Myocyte (in vitro differentiated cells): ENCODE measurements at places on chromosomes 6 and 20.

- DNase-seq: no peak
Measured at GRCh38 chr6:157579467-157580031, 198.6 kb downstream of the ZDHHC14 start.

- no peak for DNase-seq
Measured at GRCh38 chr6:150373260-150373701, 4.5 kb downstream of the IYD start.

GRCh38 chr6:33375143-33375671 is 16.4 kb upstream of the KIFC1 start:
- DNase-seq: peak; percentile 81

DNA sequence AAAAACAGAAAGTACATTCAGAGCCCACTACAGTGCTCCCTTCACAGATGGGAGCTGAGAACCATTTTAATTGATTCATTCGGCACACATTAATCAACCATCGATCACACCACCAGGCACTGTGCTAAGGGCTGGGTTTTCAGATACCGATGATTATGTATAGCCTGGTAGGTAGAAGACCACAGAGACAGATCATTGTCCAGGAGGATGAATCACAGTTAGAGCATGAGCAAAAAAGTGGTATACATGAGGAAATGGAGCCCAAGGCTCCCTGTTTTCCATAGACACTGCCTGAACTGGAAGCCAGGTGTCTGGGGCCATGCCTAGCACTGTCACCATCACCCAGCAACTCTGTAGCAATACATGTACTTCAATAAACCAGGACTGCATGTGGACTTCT is 9.0 kb upstream of the PRDM1 start:
- DNase-seq: no peak

- peak; percentile 53 for DNase-seq
Measured at GRCh38 chr6:143965503-143966171, 42.4 kb downstream of the PLAGL1 start.

- peak; percentile 60 for DNase-seq
Measured at GRCh38 chr6:15389765-15390723, 144.2 kb downstream of the JARID2 start.

- DNase-seq: no peak
Measured at GRCh38 chr6:163432300-163432699, 17.8 kb downstream of the QKI start.

DNA sequence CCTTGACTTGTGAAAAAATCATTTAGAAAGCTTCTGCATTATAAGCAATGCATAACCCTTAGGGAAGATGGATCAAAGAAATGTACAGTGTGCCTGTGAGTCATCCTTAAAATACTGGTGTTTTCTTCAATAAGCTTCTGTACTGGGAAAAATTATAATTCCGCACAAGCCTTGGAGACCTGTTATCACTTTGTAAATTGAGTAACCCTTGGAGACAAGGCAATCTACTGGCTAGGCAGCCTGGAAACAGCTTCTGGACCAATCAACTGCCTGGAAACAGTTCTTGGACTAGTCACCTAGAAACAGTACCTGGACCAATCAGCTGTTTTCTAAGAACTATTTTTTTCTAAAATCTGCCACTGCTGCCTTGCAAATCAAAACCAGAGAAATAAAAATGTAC is 25.8 kb upstream of the RNGTT start:
- peak; percentile 50 for DNase-seq

GRCh38 chr6:36075656-36076055 is 48.0 kb downstream of the MAPK14 start:
- DNase-seq: no peak

GRCh38 chr6:20202324-20202658 is 10.0 kb downstream of the MBOAT1 start:
- no peak for DNase-seq

- DNase-seq: no peak
Measured at GRCh38 chr20:4711511-4711910, 10.2 kb upstream of the PRND start.

DNA sequence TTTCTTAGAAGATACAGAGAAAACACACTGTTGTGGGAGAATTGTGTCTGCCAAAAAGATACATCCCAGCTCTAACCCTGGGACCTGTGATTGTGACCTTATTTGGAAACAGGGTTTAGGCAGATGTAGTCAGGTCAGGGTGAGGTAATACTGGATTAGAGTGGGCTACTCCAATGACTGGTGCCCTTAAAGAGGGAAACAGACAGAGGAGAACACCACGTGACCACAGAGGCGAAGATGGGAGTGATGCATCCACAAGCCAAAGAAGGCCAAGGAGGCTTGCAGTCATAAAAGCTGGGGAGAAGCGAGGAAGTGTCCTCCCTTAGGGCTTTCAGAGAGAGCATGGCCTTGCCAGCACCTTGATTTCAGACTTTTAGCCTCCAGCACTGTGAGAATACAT is 35.6 kb downstream of the SLC52A3 start:
- no peak for DNase-seq

GRCh38 chr6:42162812-42163211 is 10.4 kb upstream of the GUCA1A start:
- no peak for DNase-seq

DNA sequence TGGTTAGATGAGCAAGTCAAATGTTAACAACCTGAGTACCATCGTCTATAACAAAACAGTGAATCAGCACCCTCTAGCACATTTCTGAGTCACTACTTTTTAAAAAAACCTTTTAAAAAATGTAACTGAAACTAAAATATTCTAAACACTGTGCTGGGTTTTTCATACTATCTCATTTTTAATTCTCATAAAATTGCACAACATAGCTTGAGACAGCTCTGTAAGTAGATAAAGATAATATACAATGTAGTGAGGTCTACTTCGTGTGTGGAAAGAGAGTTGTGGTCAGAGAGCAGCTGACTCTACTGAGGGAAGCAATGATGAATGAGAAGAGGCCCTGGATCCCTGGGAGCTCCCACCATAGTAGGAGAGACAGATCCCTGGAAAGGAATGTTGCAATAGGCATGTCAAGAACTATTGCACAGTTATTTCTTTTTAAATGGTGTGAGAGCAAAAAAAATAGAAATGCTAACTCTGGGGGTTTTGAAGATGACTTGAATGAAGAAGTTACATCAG is 13.6 kb upstream of the CALHM6 start:
- peak; percentile 77 for DNase-seq

DNA sequence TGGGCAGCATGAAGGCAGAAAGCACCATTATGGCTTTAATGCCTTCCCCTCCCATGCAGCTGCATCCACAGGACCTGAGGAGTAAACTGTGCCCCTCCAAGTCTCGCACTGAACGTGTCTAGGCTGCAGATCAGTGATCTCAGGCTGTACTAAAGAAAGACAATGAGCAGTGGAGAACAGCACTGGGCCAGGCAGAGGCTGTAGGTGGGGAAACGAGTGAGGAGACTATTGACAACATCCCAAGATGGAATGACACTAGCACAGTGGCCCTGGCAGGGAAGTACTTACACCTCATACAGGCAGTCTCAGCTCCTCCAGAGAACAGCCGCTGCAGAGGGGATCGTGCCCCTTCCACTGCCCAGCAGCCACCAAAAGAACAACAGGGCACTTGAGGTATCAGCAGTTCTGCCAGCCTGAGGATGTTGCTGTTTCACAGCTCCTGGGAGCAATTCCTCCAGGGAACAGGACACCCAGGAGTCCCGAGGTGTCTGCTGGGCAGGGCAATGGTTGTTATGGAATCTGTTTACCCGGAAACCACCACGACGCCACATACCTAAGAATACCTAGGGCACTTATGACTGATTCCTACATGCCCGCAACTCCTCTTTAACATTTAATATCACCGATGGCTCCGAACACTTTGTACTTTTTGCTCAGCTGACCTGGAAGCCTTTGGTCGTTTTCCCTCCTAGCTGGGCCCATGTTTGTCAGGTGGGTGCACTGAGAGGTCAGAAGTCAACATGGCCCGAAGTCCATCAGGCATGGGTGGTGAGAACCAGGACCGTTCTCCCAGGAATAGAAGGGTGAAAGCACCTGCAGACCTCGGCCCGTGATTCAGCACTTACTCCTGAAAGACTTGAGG is 79.1 kb downstream of the SLC22A23 start:
- no peak for DNase-seq

DNA sequence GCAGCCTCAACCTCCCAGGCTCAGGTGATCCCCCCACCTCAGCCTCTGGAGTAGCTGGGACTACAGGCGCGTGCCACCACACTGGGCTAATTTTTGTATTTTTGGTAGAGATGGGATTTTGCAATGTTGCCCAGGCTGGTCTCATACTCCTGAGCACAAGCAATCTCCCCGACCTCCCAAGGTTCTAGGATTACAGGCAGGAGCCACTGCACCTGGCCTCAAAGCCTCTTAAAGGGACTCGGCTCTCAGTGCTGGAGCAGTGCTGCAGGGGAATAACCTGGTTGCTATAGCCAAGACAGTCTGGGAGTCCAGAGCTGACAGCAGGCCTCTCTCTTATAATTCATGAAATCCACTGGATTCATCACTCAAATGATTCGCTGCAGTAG is 17.0 kb downstream of the GHRH start:
- no peak for DNase-seq

- DNase-seq: peak; percentile 99
Measured at GRCh38 chr6:158376631-158377081, 64.4 kb downstream of the TULP4 start.

DNA sequence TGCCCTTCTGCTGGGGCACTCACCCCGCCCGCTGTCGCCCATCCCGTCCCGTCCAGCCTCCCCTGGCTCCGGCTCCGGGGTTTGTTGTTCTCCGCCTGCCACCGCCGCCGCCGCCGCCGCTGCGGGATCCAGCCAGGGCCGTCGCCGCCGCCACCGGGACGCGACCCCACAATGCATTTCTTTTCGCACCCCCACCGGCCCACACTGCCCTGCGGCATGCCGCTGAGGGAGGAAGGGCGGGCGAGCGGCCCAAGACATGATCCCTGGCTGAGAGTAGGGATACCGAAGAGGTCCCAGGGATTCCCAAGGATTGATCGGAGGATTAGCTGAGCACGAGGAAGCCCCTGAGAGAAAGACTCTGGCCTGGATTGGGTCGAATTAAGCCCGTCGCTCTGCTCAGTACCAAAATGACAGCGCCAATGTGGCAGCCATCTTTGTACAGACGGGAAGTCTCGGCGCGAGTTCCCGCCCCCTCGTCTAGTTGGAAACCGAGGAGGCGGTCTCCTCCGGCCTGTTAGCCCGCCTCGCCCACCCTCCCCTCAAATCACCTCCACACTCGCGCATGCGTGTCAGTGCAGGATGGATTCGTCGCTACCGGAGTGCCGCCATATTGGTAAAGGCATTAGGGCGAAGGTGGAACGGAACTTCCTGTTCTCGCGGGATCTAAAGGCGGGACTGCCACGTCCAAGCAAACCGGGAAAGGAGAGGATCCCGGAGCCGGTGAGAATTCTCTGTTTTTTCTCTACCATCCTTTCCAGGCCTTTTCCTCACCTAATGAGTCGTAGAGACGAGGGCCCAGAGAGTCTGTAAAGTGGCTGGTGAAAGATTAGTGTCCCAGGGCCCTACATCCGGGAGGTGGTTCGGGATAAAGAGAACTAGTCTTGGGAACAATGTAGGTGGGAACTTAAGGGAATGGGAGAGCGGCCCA is at the start of the genes RXRB and SLC39A7:
Gene RXRB, minus strand, starts transcription at position 447 of the 928 bp plus-strand sequence. Its CDS starts 189 bp downstream, at position 258.
Gene SLC39A7, plus strand, starts transcription at position 649 of the 928 bp plus-strand sequence. CDS start 379 bp downstream, outside the sequence.
- DNase-seq: peak; percentile 100

DNA sequence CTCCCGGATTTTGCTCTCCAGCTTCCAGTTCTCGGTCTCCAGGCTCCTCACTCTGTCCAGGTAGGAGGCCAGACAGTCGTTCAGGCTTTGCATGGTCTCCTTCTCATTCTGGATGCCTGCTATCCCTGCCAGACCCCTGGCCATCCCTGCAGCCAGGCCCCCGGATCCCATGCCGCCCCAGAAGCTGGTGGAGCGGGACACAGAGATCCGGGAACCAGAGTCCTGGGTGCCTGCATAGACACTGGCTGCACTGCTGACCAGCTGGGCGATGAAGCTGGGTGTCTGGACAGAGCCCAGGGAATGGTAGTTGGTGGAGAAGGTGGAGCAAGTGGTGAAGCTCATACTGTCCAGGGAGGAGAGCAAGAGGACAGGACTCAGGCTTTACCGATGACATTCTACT is 2.9 kb upstream of the CALHM6 start:
- no peak for DNase-seq

GRCh38 chr6:159821122-159821521 is 21.0 kb downstream of the PNLDC1 start:
- DNase-seq: no peak

- no peak for DNase-seq
Measured at GRCh38 chr6:82597201-82597600, 233.6 kb downstream of the TPBG start.

GRCh38 chr6:5995949-5996713 is 10.6 kb downstream of the NRN1 start:
- peak; percentile 84 for DNase-seq

DNA sequence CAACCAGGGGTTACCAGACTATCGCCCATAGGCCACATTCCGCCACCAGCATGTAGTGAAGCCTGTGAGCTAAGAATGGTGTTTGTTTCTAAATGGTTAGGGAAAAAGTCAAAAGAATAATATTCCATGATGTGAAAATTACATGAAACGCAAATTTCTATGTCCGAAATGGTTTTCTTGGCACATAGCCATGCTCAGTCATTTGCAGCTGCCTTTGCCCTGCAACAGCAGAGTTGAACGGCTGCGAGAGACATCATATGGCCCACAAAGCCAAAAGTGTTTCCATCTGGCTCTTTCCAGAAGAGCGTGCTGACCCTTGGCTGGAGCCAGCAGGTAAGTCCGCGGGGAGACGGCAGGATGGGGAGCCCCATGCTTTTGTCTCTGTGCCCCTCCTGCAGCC is 60.7 kb downstream of the FAM120B start:
- DNase-seq: peak; percentile 35

- no peak for DNase-seq
Measured at GRCh38 chr6:104597541-104598050, 262.1 kb downstream of the HACE1 start.

DNA sequence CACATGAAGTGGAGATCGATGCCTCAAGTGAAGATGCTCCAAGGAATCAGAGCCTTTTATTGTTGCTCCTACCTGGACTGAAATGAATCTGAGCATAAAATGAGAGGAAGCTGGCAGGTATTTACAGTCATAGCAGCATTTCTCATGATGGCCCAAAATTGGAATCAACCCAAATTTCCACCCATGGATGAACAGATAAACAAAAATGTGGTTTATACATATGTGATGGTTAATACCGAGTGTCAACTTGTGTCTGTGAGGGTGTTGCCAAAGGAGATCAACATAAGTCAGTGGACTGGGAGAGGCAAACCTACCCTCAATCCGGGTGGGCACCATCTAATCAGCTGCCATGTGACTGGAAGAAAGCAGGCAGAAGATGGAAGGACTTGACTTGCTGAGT is 178.2 kb downstream of the PTPRT start:
- DNase-seq: no peak

DNA sequence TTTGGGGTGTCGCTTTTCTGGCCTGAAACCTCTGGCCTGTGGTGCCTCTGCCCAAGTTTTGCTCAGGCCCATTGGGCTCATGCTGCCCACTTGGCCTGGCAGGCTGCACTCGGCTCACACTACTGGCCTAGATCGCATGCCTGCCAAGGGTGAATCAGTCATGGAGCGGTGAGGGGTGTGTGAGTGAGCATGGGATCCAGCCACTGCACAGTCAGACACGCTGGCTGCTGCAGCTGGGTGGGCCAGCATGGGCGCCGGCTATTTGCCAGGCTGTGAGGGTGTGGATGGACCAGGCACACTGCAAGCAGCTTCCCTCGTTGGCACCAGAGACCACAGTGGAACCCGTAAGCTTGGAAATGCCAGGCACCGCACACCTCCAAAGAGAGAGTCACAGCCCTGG is 145.4 kb upstream of the CNR1 start:
- no peak for DNase-seq
